ENCODE measurements at places on chromosomes 3 and 15.

DNA sequence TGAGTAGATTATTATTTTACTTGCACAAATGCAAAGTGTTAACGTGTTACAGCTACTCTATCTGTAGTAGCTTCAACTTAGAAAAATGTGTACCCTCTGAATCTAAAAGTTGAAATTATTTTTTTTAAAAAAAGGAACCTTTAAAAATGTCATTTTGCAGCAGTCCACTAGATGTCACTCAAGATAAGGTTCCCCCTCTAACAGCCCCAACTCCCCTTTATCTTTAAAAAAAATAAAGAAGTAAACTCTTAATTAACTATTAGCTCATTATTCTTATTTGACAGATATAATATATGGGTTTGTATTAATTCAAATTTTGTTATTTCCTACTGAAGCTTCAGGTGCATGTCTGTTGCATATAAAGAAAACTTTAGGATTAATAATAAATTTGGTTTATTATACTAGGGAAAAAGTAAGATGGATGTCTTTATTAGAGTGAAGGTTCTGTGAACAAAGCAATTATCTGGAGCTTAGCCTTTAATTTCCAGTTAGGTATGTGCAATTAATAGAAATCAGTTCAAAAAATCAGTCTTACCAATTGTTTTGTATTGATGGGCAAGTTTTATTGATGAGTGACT is 288.5 kb downstream of the VGLL3 start:
- DNase-seq: no peak

GRCh38 chr3:123155471-123156011 is 46.2 kb upstream of the SEC22A start:
- DNase-seq: no peak

DNA sequence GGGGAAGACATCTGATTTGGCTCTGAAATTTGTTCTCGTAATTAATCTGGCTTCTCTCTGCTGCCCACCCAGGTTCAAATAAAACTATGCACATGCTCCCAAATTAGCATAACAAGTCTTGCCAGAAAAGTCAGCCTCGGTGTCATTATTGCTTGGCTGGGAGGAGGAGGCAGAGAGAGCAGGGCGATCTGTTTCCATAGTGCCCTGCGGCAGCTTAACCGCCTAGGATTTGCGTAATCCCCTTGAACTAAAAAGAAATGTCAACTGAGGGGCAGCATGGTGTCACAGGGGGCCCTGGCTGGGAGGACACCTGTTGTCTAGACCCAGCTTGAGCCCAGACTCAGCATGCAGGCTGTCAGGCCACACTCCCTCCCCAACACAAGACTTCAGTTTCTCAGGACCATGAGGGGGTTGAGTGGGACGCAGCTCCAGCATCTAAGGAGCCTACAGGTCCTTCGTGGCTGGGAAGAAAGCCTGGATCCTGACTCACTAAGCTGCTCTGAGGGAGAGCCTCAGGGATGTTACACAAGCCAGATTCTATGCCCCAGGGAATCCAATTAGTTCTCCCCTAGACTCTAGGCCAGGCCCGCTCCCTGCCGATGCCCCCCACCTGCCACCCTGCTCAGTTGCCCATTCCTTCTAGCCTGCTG is 17.3 kb downstream of the MRPS11 start:
- no peak for DNase-seq

DNA sequence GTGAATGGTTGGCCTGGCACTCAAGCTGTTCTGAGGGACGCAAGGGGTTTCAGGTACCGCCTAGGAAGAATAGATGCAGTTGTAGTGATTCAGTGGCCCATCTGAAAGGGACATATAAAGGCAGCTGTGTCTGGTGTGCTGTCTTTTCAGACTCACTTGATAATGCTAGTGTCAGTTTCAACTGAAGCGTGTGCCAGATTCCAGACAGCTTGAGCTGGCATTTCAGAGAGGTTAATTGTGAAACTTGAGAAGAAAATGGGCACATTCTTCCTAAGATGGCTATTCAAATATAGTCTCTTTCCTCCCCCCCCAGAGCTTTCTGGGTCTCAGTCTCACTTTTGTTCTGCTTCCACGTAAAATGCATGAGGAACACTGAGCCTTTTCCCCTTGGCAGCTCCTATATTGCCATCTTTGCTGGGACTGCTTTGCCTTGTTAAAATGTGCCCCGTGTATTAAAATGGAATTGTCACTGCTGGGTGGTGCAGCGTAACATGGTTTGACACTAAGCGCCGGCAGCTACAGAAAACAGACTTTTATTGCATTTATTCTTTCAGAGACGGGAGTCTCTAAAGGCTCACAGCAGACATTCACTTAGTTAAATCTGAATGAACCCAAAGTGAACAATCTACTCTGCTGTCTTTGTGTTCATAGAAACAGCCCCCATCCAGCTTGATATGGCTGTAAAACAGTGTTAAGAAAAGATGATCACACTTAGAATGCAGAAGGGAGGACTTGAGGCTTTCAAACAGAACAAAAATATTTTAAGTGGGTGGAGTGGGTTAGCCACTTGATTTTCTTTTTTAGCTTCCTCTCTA is 478.7 kb downstream of the RBMS3 start:
- no peak for DNase-seq

DNA sequence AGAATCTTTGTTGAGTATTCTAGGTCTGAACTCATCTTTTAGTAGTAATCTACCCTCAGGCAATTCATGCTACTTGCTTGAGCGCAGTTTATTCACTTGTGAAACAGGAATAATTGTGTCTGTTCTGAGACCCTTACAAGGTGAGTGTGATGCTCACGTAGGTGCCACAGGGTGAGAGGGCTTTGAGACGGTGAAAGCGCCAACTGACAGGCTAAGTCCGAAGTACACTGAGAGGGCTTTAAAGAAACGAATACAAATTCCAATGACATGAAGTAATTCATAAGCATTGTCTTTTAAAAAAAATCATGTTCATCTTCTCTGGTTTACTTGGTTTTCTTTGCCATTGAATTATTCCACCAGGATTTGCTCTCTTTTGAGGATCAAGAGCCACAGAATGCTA is 393.7 kb upstream of the RGMA start:
- DNase-seq: no peak

GRCh38 chr3:73605412-73605811 is 19.3 kb downstream of the PDZRN3 start:
- no peak for DNase-seq

DNA sequence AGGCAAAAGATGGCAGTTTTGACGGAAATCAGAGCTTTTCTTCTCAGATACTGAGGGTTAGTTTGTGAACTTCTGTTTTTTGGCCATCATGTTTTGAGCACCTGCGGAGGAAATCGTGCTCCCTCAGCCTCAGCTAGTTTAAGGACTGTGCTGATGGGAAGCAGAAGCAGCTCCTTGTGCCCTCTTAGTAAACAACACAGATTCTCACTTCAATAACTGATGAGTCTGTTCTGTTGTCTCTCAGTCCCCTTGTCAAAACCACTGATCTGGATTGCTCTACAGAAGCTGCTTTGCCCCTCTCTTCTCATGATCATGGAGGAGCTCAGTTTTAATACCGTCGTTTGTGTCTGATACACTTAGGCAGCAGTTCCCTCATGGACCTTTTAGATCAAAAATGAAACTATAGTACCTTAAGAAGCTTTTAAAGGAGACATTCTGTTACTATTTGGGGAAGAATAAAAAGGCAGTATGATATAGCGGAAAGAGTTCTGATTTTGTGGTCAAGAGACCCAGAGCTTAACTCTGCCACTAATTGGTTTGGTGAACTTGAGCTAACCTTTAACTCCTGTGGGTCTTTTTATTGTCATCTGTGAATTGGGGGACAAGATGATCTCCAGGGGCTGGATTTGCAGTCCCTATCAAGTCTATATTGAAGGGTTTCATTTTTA is 152.6 kb downstream of the BBX start:
- no peak for DNase-seq

GRCh38 chr15:82530006-82530405 is 10.3 kb downstream of the RPS17 start:
- no peak for DNase-seq

GRCh38 chr3:40019376-40019775 is 210.0 kb downstream of the MYRIP start:
- DNase-seq: no peak

GRCh38 chr3:182148360-182148759 is 436.6 kb downstream of the SOX2 start:
- DNase-seq: no peak

DNA sequence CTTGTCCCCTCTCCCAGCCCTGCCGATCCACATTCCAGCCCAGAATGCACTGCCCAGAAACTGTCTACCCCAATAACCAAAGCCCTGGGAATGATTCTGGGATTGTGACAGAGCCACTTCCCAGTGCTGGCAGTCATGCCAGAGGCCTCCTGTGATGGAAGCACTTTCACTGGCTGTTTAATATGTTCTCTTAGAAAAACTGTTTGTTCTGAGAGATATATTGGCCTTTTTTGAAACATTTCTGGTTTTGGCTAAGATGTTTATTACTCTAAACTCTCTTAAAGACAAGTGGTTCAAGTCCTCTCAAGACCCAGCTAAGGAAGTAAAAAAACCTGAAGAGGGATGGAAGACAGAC is 74.0 kb upstream of the HACD2 start:
- no peak for DNase-seq

- DNase-seq: no peak
Measured at GRCh38 chr3:33645060-33645647, 72.9 kb downstream of the CLASP2 start.

DNA sequence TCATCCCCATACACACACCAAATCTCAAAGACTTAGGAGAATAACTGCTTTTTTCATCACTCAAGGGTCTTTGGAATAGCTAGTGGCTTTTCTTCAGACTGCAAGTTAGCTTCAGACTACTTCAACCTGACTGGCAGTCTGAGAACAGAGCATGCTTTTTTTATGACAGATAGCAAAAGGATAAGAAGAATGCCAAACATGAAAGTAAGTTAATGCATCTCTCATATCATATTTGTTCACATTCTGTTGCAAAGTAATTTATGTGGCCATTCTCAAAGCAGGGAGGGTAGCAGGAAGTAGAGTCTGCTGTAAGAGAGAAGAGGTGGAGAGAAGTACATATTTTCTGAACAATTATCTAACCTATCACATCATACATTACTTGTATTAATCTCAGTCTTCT is 544.4 kb downstream of the ZPLD1 start:
- DNase-seq: no peak

GRCh38 chr3:70853161-70853944 is 540.9 kb upstream of the MDFIC2 start:
- no peak for DNase-seq

DNA sequence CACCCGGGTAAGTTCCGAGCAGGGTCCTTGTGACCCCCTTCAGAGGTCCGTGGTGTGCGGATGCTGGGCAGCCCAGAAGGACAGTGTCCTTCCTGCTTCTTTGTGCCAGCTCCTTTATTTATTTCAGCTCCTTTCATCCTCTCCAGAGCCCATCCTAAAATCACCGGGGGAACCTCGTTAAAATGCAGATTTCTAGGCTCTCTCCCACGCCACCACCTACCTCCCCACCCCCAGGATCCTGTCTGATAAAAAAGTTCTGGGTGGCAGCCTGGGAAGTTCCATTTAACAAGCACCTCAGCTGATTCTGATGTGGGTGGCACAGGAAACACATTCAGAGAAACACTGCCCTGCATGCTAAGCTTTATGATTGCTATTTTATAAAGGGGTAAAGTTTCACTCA is 12.5 kb upstream of the IGF1R start:
- no peak for DNase-seq

DNA sequence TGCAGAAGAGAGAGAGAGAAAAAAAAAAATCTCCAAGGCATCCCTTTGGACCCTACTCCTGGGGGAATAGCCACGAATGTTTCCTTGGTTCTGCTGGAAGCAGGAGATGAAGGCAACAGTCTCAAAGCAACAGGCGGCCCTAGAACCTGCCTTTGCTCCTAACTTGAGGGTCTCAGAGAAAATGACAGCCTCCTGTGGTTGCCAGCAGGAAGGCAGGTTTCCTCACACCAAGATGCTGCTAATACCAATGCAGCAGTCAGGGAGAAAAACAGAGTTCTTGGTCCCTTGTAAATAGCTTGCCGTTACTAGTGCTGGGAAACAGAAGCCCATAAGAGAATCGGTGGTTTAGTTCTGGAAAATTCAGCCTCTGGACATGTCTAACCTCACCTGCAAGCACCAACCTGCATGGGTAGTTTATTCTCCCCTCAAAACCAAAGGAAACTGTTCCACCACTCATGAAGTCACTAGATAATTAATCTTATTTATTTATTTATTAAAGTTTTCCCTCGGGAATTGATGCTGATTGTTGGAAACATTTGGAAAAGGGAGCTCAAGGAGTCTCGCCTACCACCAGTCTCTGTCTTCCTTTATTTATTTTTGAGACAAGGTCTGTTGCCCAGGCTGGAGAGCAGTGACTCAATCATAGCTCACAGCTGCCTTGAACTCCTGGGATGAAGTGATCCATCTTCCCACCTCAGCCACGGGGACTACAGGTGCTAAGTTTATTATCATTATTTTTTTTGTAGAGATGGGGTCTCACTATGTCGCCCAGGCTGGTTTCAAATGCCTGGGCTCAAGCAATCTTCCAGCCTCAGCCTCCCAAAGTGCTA is 883 bp upstream of the FRMD4B start:
- DNase-seq: no peak

- no peak for DNase-seq
Measured at GRCh38 chr3:72128921-72129320, 344.0 kb upstream of the PROK2 start.

- DNase-seq: no peak
Measured at GRCh38 chr3:22474706-22475445, 723.9 kb upstream of the ZNF385D start.

- DNase-seq: peak; percentile 75
Measured at GRCh38 chr3:187741403-187742350, 3.6 kb downstream of the BCL6 start.

GRCh38 chr15:60374628-60375081 is 23.1 kb downstream of the ANXA2 start:
- DNase-seq: peak; percentile 65

GRCh38 chr3:105802118-105802706 is 66.6 kb downstream of the CBLB start:
- no peak for DNase-seq

DNA sequence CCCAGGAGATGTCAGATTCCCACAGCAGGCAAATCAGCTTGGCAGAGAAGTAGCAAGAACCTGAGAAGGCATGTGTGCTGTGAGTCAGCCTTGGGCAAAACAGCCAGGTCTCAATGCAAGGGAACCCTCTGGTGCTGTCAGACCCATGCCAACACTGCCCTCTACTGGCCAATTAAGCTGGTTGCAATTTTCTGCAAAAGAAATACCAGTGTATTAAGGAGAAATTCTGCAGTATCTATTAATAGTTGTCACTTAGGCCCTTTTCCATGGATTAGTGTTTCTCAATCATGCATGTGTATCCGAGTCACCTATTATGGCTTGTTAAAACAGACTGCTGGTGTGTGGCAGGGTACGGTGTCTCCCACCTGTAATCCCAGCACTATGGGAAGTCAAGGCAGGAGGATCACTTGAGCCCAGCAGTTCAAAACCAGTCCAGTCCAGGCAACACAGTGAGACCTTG is 26.2 kb downstream of the MAP4 start:
- peak; percentile 69 for DNase-seq

- no peak for DNase-seq
Measured at GRCh38 chr15:84648539-84648938, 5.5 kb downstream of the WDR73 start.

DNA sequence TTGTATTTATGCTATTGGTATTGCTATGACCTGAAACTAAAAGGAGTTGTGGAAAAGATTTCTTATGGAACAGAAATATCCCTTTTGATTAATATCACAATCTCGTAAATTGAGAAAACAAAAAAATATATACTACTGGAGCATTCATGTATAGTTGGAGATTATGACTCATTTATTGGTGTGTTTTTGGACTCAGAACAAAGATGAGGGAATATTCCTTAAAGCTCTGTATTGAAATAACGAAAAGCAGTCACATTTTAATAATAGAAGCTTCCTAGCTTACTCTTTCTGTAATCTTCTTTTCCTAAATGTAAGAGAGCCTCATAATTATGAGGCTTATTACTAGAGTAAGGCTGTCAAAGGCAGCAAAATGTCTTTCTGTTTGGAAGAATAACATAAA is 14.3 kb downstream of the CTNNB1 start:
- no peak for DNase-seq
